ENCODE measurements at places on chromosomes 11 and 22. TPM values are rescaled to one million over a fixed set of nuclear protein-coding genes. Genes with fewer than 3 reads are reported as not detected.
A peak's percentile ranks its signal among the peaks of the same experiment; 100 is the strongest.

Gene CASP1
- 14.6 TPM for total RNA-seq

DNA sequence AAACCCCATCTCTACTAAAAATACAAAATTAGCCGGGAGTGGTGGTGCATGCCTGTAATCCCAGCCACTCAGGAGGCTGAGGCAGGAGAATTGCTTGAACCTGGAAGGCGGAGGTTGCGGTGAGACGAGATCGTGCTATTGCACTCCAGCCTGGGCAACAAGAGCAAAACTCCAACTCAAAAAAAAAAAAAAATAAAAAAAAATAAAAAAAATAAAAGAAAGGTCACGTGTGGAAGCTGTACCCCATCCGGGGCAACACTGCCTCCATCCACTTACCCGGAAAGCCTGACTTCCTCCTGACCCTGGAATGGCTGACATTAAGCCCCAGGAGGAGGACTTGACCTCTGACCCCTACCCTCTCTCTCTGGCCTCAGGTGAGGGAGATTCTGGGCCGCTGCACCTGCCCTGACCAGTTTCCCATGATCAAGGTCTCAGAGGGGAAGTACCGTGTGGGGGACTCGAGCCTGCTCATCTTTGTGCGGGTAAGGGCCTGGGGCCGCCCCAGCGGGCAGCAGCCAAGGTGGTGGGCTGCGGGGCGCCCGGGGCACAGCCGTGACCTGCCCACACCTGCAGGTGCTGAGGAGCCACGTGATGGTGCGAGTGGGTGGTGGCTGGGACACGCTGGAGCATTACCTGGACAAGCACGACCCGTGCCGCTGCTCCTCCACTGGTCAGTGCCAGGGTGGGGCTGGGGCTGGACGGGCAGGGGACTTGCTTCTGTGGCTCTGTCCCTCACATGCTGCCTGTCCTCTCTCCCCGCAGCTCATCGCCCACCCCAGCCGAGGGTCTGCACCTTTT lies 3.8 kb downstream of the GAS2L1 start:
- peak overlapping the region; percentile 89 for H3K27ac ChIP-seq
- no peaks in the 10 kb centered on the region for H3K36me3 ChIP-seq
- peak overlapping the region; percentile 74 for H3K4me3 ChIP-seq
- peaks cover 18% of the 10 kb centered on the region for H3K27me3 ChIP-seq
- no peak for DNase-seq
- H3K4me1 ChIP-seq, result peaks cover 33% of the 10 kb centered on the region

Gene TCN1
- total RNA-seq, result not detected

GRCh38 chr22:42074132-42074811 lies at the start of gene PHETA2:
Gene PHETA2 (plus strand): TSS chr22:42074248. CDS start chr22:42077294, 3,046 bp downstream.
- peak; percentile 60 for DNase-seq
- peaks cover 17% of the 10 kb centered on the region for H3K4me1 ChIP-seq
- H3K36me3 ChIP-seq, result no peaks in the 10 kb centered on the region
- H3K27ac ChIP-seq, result peak within 1 kb of the TSS; percentile 96

- H3K27me3 ChIP-seq, result no peaks in the 10 kb centered on the region
- no peak overlapping the region for H3K27ac ChIP-seq
- DNase-seq, result no peak
- H3K4me3 ChIP-seq, result no peak overlapping the region
- H3K36me3 ChIP-seq, result no peaks in the 10 kb centered on the region
- no peaks in the 10 kb centered on the region for H3K4me1 ChIP-seq
Observed at GRCh38 chr11:119262668-119263351, 54.1 kb downstream of the MCAM start.

GRCh38 chr22:44718418-44718817 lies 16.4 kb downstream of the PRR5 start:
- no peak overlapping the region for H3K4me3 ChIP-seq
- DNase-seq, result no peak
- no peaks in the 10 kb centered on the region for H3K4me1 ChIP-seq

- no peak overlapping the region for H3K4me3 ChIP-seq
- DNase-seq, result no peak
- no peaks in the 10 kb centered on the region for H3K27me3 ChIP-seq
- H3K36me3 ChIP-seq, result no peaks in the 10 kb centered on the region
- H3K4me1 ChIP-seq, result no peaks in the 10 kb centered on the region
- no peak overlapping the region for H3K27ac ChIP-seq
Observed at GRCh38 chr11:94018721-94019120, 2.4 kb upstream of the HEPHL1 start.

Gene PARVG
- 26.2 TPM for total RNA-seq

Gene GLB1L2
- 3.4 TPM for total RNA-seq

DNA sequence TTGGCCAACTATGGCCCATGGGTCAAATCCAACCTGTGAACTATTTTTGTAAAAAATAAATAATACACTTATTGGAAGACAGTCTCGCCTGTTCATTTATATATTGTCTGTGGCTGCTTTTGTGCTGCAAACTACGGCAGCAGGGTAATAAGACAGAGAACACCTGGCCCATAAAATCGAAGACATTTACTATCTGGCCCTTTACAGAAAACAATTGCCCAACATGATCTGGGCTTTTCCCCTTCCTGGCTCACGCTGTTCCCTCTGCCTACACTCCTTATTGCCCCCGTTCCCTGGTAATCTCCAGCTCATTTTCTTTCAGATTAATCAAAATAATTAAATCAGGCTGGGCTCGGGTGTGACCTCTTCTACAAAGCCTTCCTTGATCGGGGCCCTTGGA lies 5.6 kb downstream of the PLAAT2 start:
- no peaks in the 10 kb centered on the region for H3K36me3 ChIP-seq
- peaks cover 9% of the 10 kb centered on the region for H3K4me1 ChIP-seq
- H3K27me3 ChIP-seq, result no peaks in the 10 kb centered on the region
- no peak overlapping the region for H3K4me3 ChIP-seq

Gene TESMIN
- 6.9 TPM for total RNA-seq

- no peak overlapping the region for H3K27ac ChIP-seq
- no peak for DNase-seq
- no peaks in the 10 kb centered on the region for H3K4me1 ChIP-seq
- H3K4me3 ChIP-seq, result no peak overlapping the region
- no peaks in the 10 kb centered on the region for H3K36me3 ChIP-seq
Observed at GRCh38 chr11:116590844-116591570, 181.8 kb downstream of the BUD13 start.

Gene OR8B8
- total RNA-seq, result not detected

GRCh38 chr22:19840059-19840458 lies 14.6 kb downstream of the GNB1L start:
- H3K4me1 ChIP-seq, result peaks cover 17% of the 10 kb centered on the region
- H3K27me3 ChIP-seq, result no peaks in the 10 kb centered on the region
- no peak overlapping the region for H3K4me3 ChIP-seq
- H3K36me3 ChIP-seq, result no peaks in the 10 kb centered on the region
- no peak overlapping the region for H3K27ac ChIP-seq

Gene OR51B2
- total RNA-seq, result not detected

DNA sequence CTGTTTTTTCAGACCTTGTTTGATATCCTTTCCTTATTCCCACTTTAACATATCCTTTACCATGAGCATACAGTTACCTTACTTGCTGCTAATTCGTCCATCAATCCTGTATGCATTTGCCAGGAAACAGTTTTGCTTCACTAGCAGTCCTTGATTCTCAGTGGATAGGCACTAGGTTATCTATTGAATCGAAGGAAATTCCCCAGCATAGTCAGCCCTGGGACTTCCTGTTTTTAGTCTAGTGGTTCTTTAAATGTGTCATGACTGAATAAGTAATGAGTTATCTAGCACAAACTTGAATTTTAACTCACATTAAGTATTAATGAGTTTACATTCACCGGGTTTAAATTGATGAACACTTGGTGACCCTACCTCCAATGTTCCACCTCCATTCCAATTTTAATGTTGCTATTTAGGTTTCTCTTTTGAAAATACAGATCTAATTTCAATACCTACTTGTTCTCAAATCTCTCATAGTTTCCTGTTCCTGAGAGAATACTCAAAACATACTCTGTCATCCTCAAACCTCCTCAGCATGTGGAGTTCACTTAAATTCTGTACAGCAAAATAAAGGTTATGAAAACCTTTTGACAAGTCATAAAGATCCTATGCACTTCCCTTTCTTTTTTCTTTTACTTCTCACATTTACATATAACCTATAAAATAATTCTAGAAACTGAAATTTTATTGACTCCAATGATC lies 1375.1 kb upstream of the TENM4 start:
- no peak for DNase-seq
- H3K4me1 ChIP-seq, result no peaks in the 10 kb centered on the region
- H3K27ac ChIP-seq, result no peak overlapping the region
- H3K36me3 ChIP-seq, result no peaks in the 10 kb centered on the region

GRCh38 chr22:32811788-32812545 lies 10.5 kb downstream of the TIMP3 start:
- DNase-seq, result no peak
- peak overlapping the region; percentile 22 for H3K27ac ChIP-seq
- H3K4me3 ChIP-seq, result no peak overlapping the region
- no peaks in the 10 kb centered on the region for H3K36me3 ChIP-seq
- H3K27me3 ChIP-seq, result no peaks in the 10 kb centered on the region

DNA sequence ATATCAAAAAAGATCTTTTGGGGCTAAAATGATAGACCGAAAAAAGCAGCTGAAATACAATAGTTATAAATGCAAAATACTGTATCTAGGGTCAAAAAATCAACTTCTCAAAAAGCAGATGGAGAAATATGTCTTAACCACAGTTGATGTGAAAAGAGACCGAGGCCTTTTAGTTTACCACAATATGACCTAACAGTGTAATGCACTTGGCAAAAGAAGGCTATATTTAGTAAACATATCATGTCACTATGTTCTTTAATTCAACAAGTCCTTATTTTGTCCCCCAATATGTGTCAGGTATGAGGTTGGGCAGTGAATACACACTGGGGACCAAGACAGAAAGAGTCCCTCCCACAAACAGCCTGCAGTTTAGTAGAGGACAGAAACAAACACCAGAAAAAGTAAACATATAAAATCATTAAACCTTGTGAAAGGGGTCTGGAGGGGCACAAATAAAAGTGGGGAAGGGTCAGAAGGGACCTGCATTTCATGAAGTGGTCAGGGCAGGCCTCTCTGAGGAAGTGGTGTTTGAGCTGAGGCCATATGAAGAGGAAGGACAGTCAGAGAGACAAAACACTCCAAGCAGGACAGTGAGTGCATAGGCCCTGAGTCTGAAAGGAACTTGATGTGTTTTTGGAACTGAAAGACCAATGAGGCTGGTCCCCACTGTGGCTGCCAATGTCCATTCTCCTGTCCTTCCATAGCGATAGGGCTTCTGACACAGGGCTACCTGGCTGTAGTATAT lies 53.4 kb downstream of the LIF start:
- no peaks in the 10 kb centered on the region for H3K36me3 ChIP-seq
- H3K27ac ChIP-seq, result no peak overlapping the region
- H3K4me1 ChIP-seq, result no peaks in the 10 kb centered on the region
- DNase-seq, result no peak
- no peak overlapping the region for H3K4me3 ChIP-seq

Gene FGF19
- total RNA-seq, result not detected

Gene KRTAP5-9
- not detected for total RNA-seq

GRCh38 chr11:127631974-127632373 lies 631.4 kb upstream of the KIRREL3 start:
- H3K27me3 ChIP-seq, result no peaks in the 10 kb centered on the region

Gene ARL2
- total RNA-seq, result 99.8 TPM

DNA sequence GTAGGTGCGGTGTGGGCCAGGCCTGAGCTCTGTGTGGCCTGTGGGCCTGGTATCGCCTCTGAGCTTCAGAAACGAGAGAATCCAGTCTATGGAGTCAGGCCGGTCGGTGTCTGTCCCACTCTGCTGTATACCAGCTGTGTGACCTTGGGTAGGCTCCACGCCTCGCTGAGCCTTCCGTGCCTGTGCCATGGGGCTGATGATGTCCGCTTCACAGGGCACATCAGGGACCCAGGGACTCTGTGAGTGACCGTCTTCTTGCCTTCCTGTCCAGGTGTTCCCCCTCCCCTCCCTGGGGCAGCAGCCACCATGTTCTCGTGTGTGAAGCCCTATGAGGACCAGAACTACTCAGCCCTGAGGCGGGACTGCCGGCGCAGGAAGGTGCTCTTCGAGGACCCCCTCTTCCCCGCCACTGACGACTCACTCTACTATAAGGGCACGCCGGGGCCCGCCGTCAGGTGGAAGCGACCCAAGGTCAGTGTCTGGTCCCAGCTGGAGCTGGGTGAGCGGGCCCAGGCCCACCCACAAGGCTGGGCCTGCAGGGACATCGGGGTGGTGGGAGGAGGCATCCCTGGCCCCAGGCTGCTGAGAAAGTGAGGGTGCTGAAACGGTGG lies 17.9 kb downstream of the CAPN5 start:
- H3K27ac ChIP-seq, result no peak overlapping the region
- peak; percentile 36 for DNase-seq
- H3K27me3 ChIP-seq, result no peaks in the 10 kb centered on the region
- H3K4me1 ChIP-seq, result no peaks in the 10 kb centered on the region

- H3K27me3 ChIP-seq, result no peaks in the 10 kb centered on the region
- H3K4me1 ChIP-seq, result no peaks in the 10 kb centered on the region
- no peak overlapping the region for H3K4me3 ChIP-seq
Observed at GRCh38 chr22:33070600-33070999, 12.4 kb upstream of the SYN3 start.

GRCh38 chr11:68040957-68041591 lies 2.2 kb downstream of the TCIRG1 start:
- peak overlapping the region; percentile 79 for H3K4me3 ChIP-seq
- H3K27ac ChIP-seq, result peak overlapping the region; percentile 88
- peaks cover 12% of the 10 kb centered on the region for H3K4me1 ChIP-seq
- no peak for DNase-seq

Gene HPX
- 0.96 TPM for total RNA-seq

Gene ATG13
- total RNA-seq, result 113 TPM

DNA sequence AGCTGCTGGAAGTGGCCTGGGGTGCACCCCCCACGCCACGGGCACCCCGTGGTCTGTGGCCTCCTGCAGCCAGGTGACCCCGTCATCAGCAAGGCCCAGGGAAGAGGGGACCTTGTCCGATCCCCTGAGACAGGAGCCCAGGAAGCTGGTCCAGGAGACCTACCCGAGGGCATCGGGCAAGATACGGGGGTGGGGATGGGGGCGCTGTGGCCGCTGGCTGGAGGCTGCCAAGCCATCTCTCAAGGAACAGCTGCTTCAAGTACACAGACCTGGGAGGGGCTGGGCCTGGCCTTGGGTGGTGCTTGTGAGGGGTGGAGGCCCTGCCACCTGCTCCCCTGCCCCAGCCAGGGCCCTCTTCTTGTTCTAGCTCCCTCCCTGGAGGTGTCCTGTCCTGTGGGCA lies 1272.1 kb downstream of the BRD1 start:
- no peak overlapping the region for H3K4me3 ChIP-seq
- H3K36me3 ChIP-seq, result no peaks in the 10 kb centered on the region
- H3K27me3 ChIP-seq, result no peaks in the 10 kb centered on the region

Data from breast epithelium (tissue), 4 donors.